Activated T-cell treated with anti-CD3 and anti-CD28 coated beads, Interleukin-2, amount 50 U/mL, for 72 hours (primary cell): ENCODE measurements at places on chromosomes 12 and 14.

GRCh38 chr12:21614506-21614905 is 9.9 kb upstream of the GYS2 start:
- no peak for DNase-seq

DNA sequence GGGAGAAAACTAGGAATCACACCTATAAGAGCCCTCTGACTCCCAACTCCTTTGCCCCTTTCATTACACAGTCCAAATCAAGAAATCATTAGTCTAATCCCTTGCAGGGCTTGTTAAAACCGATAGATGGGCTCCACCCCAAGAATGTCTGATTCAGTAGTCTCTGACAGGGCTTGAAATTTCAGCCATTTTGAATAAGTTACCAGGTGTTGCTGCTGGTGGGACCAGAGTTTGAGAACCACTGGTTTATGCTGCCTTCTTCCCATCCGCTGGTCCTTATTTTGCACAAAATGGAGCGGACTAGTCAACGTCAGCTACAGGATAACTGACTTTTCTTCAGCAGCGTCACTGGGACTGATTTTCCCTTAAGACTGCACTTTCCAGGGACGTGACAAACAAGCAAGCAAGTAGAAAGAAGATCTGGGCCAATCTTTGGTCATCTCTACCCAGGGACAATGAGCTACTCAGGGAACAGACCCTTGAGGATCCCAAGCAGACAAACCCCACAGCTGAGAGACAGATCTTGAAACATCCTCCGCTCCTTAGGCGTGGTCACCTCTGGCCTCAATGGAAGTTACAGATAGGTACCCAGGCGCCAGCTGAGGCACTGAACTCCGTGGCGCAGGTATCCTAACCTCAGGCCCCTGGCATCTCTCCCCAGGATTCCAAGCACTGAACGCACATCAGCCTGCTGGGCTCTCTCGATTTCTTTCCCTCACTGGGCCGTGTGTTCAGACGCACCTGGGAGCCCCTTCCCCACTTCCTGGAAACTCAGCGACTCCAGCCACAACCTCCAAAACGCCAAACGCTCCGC is 900 bp downstream of the KCTD10 start:
- DNase-seq = no peak

- no peak for DNase-seq
Observed at GRCh38 chr12:117847371-117847770, 121.4 kb downstream of the KSR2 start.

GRCh38 chr12:38538319-38538718 is 221.7 kb downstream of the ALG10B start:
- no peak for DNase-seq

- DNase-seq = peak; percentile 21
Observed at GRCh38 chr14:91980157-91980556, 32.7 kb upstream of the FBLN5 start.

- no peak for DNase-seq
Observed at GRCh38 chr14:94005324-94006073, 8.4 kb downstream of the CCDC197 start.

DNA sequence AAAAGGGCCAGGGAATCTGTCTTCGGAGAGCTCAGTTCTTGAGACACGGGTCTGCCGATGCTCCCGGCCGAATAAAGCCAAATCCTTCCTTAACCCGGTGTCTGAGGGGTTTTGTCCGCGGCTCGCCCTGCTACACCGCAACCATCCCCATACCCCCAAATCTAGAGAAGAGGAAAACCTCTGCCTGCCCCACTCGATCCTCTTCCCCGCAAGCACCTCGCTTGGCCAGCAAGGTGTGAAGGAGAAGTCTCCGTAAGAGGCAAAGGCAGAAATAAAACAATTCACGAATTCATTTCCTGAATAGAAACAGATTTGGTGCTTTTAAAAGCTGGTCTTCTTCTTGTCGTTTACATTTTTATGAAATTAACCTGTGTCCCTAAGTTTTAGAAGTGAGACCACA is 67.3 kb upstream of the GALNT9 start:
- no peak for DNase-seq

- no peak for DNase-seq
Observed at GRCh38 chr12:93125126-93125525, 196.0 kb upstream of the EEA1 start.

- no peak for DNase-seq
Observed at GRCh38 chr14:78091361-78091760, 78.8 kb upstream of the NRXN3 start.

GRCh38 chr12:126389961-126390360 is 1324.7 kb downstream of the AACS start:
- no peak for DNase-seq
